T-helper 17 cell (primary cell): ENCODE measurements at places on chromosomes 2 and 18. TPM values are rescaled to one million over a fixed set of nuclear protein-coding genes. Genes with fewer than 3 reads are reported as not detected.

The SIX2 gene
- not detected for total RNA-seq

- peaks cover 2% of the 10 kb centered on the region for H3K36me3 ChIP-seq
- H3K4me1 ChIP-seq: no peaks in the 10 kb centered on the region
- H3K27me3 ChIP-seq: peaks cover 33% of the 10 kb centered on the region
- no peak overlapping the region for H3K4me3 ChIP-seq
- DNase-seq: no peak
Observed at GRCh38 chr2:118348380-118349034, 260.2 kb downstream of the INSIG2 start.

GRCh38 chr18:12366379-12366778 is 10.6 kb downstream of the AFG3L2 start:
- H3K27ac ChIP-seq: peak overlapping the region; percentile 3
- H3K4me1 ChIP-seq: peaks cover 8% of the 10 kb centered on the region
- H3K36me3 ChIP-seq: peaks cover 9% of the 10 kb centered on the region
- no peak overlapping the region for H3K4me3 ChIP-seq
- H3K27me3 ChIP-seq: no peaks in the 10 kb centered on the region
- DNase-seq: no peak

The CNDP1 gene
- 0.20 TPM for total RNA-seq

The MC5R gene
- total RNA-seq: not detected

DNA sequence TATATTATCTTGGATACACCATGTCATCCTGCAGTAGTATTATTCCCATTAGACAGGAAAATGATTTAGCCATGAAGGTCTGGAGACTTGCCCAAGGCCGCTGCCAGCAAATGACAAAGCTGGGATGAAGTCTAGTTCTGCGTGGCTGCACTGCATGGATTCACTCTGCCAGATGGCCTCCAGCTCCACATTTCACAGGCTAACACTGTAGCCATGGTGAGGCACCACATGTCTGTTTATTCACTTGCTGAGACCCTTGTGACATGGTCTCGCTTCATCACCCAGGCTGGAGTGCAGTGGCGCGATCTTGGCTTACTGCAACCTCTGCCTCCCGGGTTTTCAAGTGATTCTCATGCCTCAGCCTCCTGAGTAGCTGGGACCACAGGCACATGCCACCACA is 31.5 kb upstream of the SCG2 start:
- no peak overlapping the region for H3K4me3 ChIP-seq
- no peak for DNase-seq
- peaks cover 5% of the 10 kb centered on the region for H3K27me3 ChIP-seq
- no peak overlapping the region for H3K27ac ChIP-seq

- peaks cover 39% of the 10 kb centered on the region for H3K4me1 ChIP-seq
- H3K27ac ChIP-seq: peak overlapping the region; percentile 41
Observed at GRCh38 chr18:79525556-79526467, 130.1 kb downstream of the NFATC1 start.

- no peaks in the 10 kb centered on the region for H3K4me1 ChIP-seq
- no peaks in the 10 kb centered on the region for H3K36me3 ChIP-seq
- H3K27ac ChIP-seq: no peak overlapping the region
- DNase-seq: no peak
- no peaks in the 10 kb centered on the region for H3K27me3 ChIP-seq
- H3K4me3 ChIP-seq: no peak overlapping the region
Observed at GRCh38 chr2:59584958-59585357, 968.5 kb downstream of the BCL11A start.

DNA sequence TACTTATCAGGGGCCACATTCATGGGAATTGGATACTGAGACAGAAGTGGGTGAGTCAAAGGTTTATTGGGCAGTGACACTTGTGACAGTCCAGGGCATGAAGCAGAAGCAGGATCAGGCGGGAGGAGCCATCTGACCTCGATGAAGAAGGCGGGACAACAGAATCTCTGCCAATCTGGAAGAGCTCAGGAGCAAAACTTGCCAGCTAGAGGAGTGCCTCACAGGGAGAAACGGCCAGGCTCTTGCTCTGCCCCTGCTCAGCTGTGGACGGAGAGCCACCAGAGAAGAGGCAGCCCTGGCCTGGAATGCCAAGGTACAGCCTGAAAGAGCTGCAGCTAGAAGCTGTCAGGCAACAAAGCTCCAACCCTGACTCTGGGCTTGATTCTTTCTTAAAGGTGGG is 16.9 kb downstream of the DAW1 start:
- no peaks in the 10 kb centered on the region for H3K27me3 ChIP-seq
- H3K4me1 ChIP-seq: peaks cover 6% of the 10 kb centered on the region
- DNase-seq: no peak
- H3K36me3 ChIP-seq: no peaks in the 10 kb centered on the region
- H3K27ac ChIP-seq: no peak overlapping the region

DNA sequence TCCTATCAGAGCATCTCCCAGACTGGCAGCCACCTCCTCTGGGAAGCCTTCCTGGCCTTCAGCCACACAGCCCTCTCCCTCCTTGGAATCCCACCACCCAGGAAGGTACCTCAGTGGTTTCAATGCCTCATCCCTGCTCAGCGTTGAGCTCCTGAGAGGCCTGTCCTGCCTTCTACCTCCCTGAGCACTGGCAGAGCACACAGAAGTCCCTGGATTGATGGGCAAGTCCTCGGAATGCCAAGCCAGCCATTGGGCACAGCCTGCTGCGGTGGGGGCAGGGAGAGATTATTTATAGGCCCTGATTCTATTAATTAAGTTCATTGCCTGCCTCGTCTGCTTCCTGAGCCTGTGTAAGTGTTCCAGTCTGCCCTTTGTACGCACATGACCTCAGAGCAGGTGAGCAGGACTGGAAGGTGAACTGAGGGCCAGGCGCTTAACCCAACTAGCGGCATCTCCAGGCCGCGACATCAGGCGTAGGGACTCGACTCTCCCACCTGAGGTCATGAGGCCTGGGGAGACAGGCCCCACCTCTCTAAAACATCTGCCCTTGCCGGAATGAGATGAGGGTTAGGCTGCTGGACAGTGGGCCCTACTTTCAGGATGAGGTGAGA is 63.4 kb downstream of the SMAD7 start:
- H3K4me1 ChIP-seq: peaks cover 8% of the 10 kb centered on the region
- H3K4me3 ChIP-seq: no peak overlapping the region
- no peak for DNase-seq
- peak overlapping the region; percentile 89 for H3K27ac ChIP-seq
- H3K27me3 ChIP-seq: no peaks in the 10 kb centered on the region

The DYNAP gene
- total RNA-seq: not detected

GRCh38 chr2:38866773-38867443 is 8.8 kb downstream of the DHX57 start:
- no peak overlapping the region for H3K27ac ChIP-seq
- no peak overlapping the region for H3K4me3 ChIP-seq
- no peaks in the 10 kb centered on the region for H3K27me3 ChIP-seq
- peaks cover 2% of the 10 kb centered on the region for H3K36me3 ChIP-seq

DNA sequence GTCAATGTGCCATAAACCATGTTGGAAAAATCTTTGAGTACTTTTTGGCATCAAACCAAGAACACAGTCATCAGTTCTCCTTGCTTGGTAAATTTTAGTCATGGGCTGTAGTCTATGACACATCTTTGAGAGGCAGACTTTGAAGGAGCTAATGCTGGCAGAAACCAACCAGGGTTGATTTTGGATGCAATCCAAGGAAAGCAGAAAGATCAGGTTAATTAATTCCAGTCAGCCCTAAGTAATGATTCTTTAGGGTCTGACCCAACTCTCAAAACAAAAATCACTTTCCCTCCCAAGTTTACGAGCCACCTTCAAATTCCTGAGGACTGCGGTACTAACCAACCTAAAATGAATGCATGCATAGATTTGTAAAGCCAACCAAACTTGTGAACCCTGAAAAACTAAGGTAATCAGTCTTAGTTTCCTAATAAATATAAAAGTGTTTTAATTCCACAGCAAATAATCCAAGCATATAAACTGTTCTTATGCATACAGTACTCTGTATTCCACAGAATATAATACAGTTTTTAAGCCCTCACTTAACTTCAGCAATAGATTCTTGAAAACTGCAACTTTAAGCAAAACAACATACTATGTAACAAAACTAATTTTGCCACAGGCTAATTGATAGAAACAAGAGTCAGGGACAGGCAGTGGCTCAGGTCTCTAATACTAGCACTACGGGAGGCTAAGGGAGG is 22.0 kb downstream of the AP1S3 start:
- peaks cover 3% of the 10 kb centered on the region for H3K36me3 ChIP-seq
- DNase-seq: no peak
- H3K4me3 ChIP-seq: no peak overlapping the region
- H3K4me1 ChIP-seq: no peaks in the 10 kb centered on the region
- no peaks in the 10 kb centered on the region for H3K27me3 ChIP-seq

The SCN3A gene
- not detected for total RNA-seq

The MROH2A gene
- total RNA-seq: not detected

DNA sequence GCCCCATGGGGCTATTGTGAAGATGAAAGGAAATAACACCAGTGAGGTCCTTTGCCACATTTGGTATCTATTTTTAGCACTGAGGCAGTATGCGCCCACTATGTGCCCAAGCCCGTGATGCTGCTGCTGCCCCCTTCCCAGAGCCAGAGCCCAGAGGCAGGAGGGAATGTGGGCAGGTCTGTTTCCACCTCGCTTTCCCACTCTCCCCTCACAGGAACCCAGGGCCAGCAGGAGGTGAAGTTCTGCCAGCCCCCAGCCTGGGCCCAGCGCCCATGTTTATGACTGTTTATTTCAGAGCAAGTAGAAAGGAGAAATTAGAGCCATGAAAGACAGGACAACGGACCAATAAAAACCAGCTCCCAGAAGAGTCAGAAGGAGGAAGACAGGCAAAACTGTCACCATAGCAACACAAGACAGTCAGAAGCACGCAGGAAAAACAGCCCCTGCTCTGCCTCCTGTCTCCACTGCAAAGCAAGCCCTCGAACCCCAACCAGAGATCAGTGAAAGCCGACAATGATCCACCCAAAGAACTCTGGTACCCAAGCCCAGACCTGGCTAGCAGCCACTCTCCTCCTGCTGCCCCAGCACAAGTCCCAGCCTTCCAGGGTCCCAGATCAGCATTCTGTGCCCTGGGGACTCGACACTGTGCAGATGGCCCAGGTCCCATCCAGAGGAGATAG is 1.4 kb downstream of the CYRIA start:
- peak overlapping the region; percentile 80 for H3K4me3 ChIP-seq
- H3K27me3 ChIP-seq: peaks cover 74% of the 10 kb centered on the region
- peaks cover 20% of the 10 kb centered on the region for H3K4me1 ChIP-seq
